AG04450 (cell line): ENCODE measurements at places on chromosomes 3 and 15.

- no peak for DNase-seq
Measured at GRCh38 chr3:133445108-133445507, 45.3 kb downstream of the BFSP2 start.

DNA sequence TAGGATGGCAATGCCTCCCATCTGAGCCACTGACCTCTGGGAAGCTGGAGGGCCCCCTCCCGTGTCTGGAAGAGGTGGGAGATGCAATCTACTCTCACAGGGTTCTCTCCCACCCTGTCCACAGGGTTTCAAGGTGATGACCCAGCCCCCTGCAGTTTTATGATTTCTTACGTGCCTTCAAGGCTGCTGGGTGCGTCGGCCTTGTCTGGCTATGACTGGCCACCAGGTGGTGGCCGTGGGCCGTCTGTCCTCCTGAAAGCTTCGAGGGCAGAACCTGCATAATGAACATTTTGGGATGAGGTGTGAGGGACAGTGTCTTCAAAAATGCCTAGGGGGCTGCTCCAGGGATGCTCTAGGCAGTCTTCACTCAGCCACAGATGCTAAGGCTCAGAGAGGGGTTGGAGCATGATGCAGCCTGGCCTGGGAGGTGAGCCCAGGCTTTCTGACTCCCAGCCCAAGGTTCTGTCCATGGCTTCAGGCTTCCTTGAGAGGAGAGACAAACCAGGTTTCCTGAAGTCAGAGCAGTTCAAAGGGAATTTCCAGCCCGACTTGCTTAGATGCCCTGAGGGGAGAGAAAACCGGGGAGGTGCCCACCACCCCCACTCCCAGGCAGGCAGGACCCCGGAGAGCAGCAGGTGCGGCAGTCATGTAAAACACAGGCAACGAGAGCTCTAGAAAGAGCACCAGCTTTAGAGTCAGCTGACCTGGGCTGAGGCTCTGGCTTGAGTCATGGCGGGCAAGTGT, 18.7 kb downstream of the ISG20 start:
- DNase-seq = no peak

DNA sequence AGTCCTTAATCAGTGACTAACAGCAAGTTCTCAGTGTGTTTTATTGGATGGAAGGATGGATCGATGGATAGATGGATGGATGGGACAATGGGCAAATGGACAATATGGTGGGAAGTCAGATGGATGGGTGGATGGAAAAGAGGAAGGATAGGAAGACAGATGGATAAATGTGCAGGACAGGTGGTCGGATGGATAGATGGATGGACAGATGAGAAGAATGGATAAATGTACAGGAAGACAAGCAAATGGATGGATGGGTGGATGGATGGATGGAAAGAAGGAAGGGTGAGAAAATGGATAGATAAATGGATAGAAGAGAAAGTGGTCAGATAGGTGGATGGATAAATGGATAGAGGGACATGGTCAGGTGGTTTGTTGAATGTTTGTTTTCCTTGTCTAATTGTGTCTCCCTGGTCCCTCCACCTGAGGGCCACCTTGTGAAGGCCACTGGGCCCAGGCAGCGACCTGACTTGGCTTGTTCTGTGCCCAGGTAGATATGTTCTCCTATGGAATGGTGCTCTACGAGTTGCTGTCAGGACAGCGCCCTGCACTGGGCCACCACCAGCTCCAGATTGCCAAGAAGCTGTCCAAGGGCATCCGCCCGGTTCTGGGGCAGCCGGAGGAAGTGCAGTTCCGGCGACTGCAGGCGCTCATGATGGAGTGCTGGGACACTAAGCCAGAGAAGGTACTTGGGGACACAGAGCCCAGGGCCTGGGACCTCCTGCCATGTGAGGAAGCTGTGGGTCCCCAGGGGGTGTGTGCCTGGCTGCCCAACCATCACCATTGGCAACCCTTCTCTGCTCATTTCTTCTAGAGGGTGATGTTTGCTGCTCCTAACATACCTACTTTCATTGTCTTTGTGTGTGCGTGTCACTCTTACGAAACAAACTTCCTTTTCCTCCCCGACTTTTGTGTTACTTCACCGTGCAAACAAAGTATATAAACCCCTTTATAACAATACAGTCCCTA, 137.5 kb downstream of the LRRK1 start:
- no peak for DNase-seq

GRCh38 chr15:58457466-58457965, 25.7 kb downstream of the LIPC start:
- peak; percentile 80 for DNase-seq

GRCh38 chr3:101898752-101899169, 49.4 kb downstream of the NFKBIZ start:
- no peak for DNase-seq
